ENCODE measurements at places on chromosomes 11 and 22.

GRCh38 chr11:4527926-4528325 is 17.1 kb upstream of the OR52M1 start:
- no peak for DNase-seq

GRCh38 chr22:43304831-43305590 is 38.2 kb downstream of the SCUBE1 start:
- DNase-seq = no peak

- no peak for DNase-seq
Measured at GRCh38 chr11:116498161-116498560, 274.6 kb downstream of the BUD13 start.

DNA sequence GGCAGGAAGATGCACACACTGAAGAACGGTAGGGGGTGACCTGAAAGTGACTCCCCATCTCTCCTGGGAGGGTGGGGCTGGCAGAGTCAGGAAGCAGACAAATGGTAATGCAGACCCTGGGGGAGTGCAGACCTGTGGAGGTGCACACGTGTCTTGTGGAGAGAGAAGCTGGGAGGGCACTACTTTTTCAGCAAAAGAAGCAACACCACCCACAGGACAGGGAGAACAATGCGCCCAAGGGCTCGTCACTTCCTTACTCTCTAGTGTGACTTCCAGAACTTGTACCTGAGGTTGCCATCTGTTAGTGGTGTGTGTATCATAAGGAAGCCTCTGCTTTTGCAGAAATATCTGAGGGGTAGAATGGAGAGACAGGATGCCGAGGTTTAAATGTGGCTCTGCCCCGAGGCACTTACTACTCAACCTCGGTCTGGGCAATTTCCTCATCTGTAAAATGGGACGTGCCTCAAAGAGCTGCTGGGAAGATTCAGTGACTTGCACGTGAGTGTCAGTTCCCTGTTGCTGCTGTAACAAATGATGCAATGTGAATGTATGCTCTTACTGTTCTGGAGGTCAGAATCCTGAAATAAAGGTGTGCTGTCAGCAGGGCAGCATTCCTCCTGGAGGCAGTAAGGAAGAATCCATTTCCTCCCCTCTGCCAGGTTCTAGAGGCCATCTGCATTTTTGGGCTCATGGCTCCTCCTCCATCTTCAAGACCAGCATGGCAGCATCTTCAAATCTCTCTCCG is 323.4 kb downstream of the SHANK2 start:
- DNase-seq = no peak

DNA sequence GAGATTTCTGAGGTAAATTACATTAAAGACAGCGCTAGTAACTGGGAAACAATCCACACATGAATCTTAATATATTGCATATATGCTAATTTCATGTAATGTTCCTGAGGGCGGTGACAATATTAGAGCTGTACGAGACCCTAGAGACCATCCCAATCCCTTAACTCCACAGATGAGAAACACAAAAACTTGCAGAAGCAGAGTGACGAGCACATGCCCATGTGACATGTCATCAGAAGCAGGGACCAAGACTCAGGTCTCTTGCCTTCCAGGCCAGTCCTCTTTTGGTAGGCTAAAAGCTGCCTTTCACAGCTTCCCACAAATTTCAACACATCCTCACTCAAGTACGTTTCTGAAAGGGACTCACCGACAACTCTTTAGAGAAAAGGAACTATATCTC is 11.8 kb downstream of the MAPK1 start:
- no peak for DNase-seq

GRCh38 chr11:68780829-68781228 is 29.5 kb upstream of the TESMIN start:
- no peak for DNase-seq

- no peak for DNase-seq
Measured at GRCh38 chr11:20134991-20135736, 25.1 kb downstream of the DBX1 start.

DNA sequence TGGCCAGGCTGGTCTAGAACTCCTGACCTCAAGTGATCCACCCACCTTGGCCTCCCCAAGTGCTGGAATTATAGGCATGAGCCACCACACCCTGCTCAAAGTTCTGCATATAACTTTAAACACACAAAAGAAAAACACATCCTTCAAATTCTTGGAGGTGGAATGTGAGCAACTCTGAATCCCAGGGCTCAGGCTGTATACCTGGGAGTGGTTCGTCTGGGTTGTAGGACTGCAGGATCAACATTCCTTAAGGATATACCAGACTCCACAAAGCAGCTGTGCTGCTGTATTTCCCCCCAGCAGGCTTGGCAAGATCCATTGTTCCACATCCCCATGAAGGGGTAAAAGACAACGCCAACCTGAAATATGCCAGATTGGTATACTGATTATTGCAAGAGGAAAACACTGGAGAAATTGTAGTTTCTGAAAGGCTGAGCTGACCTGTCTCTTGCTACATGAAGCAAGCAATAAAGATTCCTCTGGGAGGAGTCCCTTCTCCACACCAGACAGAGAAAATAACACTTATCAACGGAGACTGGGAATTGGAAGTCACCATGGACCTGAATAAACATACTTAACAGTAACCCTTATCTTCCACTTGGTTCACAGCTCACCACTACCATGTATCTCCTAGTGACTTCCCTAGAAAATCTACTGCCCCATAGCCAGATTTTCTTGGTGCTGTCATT is 12.2 kb upstream of the RPS3 start:
- no peak for DNase-seq

GRCh38 chr22:28629420-28630176 is 50.0 kb downstream of the TTC28 start:
- DNase-seq = no peak

GRCh38 chr22:23520863-23521440 is 59.1 kb downstream of the IGLL1 start:
- no peak for DNase-seq

- no peak for DNase-seq
Measured at GRCh38 chr22:42180349-42180842, 49.8 kb upstream of the CYP2D6 start.

GRCh38 chr22:24876700-24877099 is 69.8 kb downstream of the LHFPL7 start:
- no peak for DNase-seq

- no peak for DNase-seq
Measured at GRCh38 chr11:83540728-83541127, 254.6 kb upstream of the CCDC90B start.

DNA sequence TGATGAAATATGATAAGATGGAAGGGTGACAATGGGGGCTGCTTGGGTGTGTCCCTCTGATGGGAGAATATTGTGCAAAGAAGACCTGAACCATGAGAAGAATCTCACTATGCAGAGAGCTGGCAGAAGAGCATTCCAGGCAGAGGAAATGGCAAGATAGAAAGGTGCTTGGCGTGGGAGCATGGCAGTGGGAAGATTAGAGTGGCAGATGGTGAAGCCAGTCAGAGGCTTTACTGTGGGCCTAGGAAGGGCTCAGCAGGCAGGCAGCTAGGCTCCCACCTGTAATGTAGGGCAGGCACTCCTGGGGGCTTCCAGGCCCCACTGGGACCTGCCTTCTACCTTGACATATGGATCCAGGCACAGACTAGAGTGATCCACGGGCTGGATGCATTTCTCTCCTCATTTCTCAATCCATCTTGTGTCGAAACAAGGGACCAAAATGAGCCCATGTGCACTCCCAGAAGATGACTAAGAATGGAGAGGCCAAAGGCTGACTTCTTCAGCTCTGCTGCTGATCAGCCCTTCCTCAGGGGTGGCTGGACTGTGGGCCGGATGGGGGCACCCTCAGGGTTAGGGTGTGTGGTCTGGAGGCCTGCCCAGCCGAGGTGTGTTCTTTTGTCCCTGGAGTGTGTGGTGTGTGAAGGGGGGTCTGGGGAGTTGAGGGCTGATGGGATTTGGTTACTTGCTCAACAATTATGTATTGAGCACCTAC is 88.3 kb downstream of the TSPAN18 start:
- no peak for DNase-seq

DNA sequence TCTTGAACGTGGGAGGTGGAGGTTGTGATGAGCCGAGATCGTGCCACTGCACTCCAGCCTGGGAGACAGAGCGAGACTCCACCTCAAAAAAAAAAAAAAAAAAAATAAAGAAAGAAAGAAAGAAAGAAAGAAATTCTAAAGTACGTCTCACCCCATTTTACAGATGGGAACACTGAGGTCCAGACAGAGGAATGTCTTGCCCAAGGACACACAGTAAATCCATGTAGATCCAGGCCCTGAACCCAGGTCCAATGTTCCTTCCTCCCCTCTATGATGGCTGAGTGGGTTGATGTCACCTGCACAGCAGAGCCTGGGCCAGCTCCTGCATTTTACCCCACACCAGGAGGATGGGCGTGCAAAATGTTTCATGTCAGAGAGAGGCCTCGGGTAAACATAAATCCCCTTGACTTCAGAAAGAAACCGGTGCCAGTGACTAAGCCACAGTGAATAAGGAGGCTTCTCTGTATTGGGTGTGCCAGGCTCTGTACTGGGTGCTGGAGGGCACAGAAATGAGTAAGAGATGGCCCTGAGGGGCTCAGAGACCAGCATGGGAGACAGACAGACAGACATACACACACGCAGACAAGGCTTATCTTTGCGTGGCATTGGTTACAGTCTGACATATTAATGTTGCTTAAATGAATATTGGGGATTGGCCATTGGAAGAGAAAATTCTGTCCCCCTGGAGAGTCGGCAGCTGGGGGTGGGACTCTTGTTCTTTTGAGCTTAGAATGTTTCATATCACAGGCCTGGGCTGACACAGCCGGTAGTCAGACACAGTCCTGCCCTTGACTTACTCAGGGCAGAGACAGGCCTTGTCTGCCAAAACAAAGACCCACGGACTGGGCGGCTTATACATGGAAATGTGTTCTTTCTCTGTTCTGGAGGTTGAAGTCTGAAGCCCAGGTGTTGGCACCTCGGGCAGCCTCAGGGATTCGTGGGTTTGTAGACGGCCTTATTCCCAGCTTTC is 105.4 kb downstream of the MIAT start:
- DNase-seq = no peak

DNA sequence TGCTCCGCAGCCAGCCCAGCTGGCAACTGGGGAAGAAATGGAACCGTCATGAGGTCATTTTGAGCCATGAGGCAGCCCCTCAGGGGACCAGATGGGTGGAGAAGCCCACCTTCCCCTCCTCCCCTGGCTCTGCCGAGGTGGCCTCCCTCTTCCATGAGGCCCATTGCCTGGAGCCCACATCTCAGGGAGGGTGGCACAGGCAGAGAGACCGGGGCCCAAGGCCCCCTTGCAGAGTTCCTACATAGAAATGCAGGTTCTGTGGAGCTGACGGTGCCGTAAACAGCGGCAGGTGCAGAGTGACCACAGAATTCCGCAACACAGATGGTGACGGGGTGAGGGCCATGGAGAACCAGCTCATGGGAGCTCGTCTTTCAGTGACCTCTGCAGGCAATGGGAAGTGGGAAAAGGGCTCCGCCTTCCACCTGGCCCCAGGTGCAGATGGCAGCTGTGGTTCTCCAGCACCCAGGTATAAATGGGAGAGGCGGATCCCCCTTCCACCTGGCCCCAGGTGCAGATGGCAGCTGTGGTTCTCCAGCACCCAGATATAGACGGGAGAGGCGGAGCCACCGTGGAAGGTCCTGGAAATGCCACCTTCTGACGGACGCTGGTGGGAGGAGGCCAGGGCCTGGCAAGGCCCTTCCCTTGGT is 765.4 kb downstream of the BRD1 start:
- no peak for DNase-seq

GRCh38 chr11:94946812-94947211 is 26.5 kb downstream of the CWC15 start:
- no peak for DNase-seq

- no peak for DNase-seq
Measured at GRCh38 chr11:42249401-42249800, 789.9 kb upstream of the LRRC4C start.

- no peak for DNase-seq
Measured at GRCh38 chr22:38685761-38686160, 4.0 kb downstream of the TOMM22 start.

- no peak for DNase-seq
Measured at GRCh38 chr11:102204174-102204573, 93.9 kb downstream of the YAP1 start.
